ENCODE measurements at places on chromosomes 7 and 10.

- no peak for DNase-seq
Measured at GRCh38 chr7:28346256-28346655, 66.1 kb upstream of the CREB5 start.

DNA sequence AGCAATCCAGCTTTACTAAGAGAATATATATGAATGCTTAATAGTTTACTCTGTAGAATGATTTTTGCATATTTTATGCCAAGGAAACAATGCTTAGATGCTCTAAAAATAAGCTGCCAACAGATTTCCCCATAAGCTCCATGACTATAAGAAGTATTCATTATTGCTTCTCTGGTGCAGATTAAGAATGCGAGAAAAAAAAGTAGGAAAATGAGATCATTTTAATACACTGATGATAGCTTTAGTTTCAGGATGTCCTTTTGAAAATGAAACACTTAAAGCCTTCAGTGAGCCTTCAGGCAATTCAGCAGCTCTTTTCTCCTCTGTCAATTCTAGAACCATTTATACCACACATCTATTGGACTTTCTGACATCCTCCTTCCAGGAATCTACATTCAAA, 735.0 kb upstream of the POT1 start:
- no peak for DNase-seq

DNA sequence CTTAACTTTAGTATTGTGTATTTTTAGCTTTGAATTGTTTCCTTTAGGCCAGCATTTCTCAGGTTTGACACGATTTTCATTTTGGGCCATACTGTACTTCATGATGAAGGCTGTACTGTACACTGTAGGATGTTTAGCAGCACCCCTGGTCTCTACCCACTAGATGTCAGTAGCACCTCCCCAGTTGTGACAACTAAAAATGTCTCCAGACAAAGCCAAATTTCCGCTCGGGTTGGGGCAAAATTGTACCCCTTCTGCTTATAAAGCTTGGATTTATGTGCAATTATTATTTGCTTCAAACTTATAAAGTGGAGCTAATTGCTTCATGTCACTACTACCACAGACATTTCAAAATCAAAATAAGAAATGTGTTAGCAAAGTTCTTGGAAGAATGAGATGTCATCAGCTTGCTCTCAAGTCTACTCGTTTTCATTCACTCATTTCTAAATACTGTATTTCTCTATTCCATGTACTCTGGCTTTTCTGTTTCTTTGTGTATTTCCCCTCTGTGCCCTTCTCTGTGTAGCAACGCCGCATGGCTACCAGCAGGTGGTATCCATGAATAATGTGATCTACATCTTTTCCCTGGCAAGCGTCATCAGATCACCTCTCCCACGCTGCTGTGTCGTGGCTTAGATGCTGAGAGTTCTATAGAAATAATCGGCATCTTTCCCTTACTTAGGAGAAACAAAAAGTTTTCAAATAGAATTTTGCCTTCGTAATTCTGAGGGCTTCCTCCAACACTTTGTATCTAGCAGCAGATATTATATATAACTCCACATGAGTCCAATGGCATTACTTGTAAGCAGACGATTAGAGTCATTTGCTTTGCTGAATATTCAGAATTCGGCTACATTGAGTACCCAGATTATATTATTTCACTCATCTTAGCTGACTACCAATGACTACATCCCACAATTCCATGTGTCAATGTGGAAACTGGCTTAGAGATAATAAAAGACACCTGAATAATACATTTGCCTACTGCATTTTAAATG, 47.8 kb upstream of the CALCR start:
- no peak for DNase-seq

DNA sequence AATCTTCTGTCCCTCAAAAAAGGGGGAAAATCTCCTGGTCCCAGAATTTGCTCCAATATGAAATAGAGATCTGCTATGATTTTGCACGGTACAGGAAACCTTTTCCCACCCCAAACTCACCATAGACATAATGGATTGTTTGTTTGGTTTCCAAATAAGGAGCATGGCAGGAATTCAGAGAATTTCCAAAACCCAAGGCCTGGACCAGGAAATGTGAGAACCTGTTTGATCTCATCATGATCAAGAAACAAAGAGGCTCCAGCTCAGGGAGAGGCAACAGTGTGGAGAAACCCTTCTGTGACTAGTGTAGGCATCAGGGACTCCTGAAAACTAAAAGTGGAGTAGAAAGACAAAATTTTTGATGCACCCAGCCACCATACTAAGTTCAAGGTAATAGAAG, 1548.1 kb upstream of the LRRTM3 start:
- no peak for DNase-seq

- no peak for DNase-seq
Measured at GRCh38 chr7:149733131-149733923, 40.1 kb downstream of the ZNF467 start.

- DNase-seq, result no peak
Measured at GRCh38 chr7:124251636-124252035, 218.8 kb upstream of the TMEM229A start.

Data from stimulated activated CD8-positive, alpha-beta memory T cell treated with anti-CD3 and anti-CD28 coated beads, Interleukin-4, amount 100 ng/mL, for 48 hours (primary cell).